ENCODE measurements at places on chromosomes 1 and 21.

DNA sequence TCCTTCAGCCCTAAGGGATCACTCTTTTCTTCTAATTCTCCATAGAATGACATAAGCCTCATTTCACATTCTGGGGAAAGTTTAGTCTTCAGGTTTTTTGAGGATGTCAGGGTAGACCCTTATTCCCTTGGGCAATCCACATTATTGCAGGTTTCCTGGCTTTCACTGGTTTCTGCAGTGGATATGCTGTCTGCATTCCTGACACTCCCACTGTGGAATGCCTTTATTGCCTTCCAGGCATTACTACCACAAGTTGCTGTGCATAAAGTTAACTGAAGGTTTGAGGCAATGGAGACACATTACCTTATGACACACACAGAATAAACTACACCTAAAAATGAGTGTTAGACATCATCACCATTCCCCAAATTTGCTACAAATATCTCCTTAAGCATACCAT, 12.7 kb downstream of the FASLG start:
- no peak for DNase-seq

- DNase-seq, result no peak
Observed at GRCh38 chr1:152182944-152183361, 23.9 kb upstream of the RPTN start.

DNA sequence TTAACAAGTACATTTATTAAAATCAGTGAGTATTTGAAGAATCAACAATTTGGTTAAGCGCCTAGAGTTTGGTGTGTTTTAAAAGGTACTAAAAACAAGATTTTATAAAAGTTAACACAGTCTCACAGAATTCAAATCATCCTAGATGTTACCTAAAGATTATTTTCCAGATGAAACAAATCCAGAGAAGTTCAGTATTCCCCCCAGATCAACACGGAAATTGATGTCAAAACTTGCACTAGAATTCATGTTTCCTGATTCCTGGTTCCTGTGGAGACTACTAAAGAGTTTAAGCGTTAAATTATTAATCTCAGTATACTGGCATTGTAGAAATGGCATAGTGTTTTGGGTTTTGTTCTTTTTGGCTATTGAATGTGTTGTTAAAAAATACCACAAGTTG, 1.4 kb downstream of the PTBP2 start:
- DNase-seq, result no peak

GRCh38 chr1:22437573-22437972, 14.1 kb upstream of the ZBTB40 start:
- no peak for DNase-seq

DNA sequence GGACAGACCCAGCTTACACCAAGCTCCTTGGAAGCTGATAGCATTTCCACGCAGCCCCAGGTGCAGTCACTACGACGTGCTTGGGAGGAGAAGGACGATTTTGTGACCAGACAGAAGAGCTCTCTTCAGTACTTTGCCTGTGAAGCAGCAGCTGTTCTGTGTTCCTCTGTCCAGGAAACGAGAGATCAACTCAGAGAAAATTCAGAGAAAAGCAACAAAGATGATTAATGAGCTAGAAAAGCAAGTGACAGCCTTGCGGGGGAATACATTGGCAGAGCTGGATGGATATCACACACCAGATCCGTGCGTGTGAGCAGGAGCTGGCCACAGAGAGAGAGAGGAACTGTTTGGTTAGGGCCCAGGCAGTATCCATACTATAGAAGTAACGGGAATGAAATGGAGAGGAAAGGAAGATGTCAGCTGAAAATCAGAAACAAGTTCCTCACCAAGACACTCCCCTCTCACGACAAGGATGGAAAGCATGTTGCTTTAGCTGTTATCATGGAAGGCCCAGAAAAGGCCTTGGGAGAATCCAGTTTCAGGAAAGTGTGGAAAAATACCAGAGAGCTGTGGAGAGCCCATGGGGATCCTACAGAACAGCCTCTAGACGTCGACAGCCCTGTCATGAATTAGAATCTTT, 106.2 kb downstream of the TOMM20 start:
- DNase-seq, result no peak

- no peak for DNase-seq
Observed at GRCh38 chr1:33334081-33334552, 13.2 kb upstream of the A3GALT2 start.

DNA sequence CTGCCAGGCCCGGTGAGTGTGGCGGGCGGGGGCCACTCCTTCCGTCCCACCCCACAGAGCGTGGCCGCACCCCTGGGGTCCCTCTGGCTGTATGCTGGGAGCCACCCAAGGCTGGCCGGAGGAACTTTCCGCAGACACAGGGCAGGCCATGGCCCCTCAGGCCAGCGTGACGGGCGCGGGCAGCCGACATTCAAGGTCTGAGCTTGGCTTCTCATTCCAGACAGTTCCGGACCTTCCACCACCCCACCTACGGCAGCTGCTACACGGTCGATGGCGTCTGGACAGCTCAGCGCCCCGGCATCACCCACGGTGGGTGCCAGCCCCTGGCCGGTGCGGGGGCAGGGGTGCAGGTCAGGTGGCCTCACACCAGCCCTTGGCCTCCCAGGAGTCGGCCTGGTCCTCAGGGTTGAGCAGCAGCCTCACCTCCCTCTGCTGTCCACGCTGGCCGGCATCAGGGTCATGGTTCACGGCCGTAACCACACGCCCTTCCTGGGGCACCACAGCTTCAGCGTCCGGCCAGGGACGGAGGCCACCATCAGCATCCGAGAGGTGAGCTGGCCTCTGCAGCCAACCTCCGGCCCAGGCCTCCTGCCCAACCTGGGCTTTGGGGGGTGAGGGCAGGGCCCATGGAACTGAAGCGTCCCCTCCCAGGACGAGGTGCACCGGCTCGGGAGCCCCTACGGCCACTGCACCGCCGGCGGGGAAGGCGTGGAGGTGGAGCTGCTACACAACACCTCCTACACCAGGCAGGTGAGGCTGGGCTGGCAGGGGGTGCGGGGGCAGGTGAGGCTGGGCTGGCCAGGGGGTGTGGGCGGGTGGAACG, 7.3 kb downstream of the SCNN1D start:
- no peak for DNase-seq

GRCh38 chr1:45009296-45009865, 1.7 kb downstream of the HECTD3 start:
- no peak for DNase-seq

GRCh38 chr1:100642826-100643225, 76.7 kb upstream of the VCAM1 start:
- no peak for DNase-seq

DNA sequence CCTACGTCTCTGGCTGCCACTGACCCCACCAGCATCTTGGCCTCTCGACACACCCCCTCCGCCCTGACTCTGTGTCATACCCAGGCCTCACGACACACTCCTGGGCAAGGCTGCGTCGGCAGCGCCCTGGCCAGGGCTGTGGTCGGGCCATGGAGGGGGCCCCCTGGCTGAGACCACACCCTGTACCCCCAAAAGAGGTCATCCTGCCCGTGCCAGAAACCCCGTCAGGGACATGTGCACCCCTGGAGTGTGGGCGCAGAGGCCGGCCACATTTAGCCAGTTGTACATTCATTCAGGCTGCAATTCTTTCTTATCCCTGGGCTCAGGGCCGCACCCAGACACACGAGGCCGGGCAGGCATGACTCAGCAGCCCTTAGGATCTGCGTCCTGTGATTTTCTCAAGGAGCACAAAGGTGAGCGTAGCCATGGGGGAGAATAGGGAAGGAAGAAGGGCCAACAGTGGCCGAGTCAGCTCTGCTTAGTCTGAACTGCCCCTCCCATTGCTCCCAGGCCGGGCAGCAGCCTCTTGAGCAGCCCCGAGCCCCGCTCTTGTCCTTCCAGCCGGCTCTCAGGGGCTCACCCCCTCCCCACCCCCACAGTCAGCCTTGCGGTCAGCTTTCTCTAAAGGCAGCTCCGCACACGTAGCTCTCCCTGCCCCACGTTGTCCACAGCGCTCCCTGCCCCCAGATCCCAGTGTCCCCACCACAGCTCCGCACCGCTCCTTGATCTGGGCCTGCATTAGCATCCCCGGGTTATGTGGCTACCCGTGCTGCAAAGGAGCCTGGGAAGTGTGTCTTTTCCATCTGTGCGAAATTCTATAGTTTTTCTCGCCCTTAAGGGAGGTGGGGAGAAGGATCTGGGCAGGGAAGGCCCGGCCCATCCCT, 7.9 kb downstream of the CSTB start:
- DNase-seq, result no peak

GRCh38 chr1:220751111-220751510, 3.0 kb downstream of the MTARC2 start:
- DNase-seq, result no peak

DNA sequence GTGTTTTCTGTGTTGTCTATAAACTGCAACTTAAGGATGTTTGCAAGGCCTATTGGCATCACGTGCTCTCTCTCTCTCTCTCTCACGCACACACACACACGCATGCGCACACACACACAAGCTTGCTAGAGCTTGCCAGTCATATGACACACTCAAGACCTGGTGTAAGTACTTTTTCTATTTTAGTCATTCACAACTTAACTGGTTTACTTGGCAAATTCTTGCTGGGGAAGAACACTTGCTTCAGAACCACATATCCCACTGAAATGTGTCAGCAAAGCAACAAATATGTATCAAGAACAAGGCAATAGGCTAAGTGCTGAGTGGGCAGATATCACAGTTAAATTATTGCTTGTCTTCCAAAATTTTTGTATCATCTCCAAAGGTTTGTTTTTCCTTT, 107.8 kb downstream of the DISC1 start:
- DNase-seq, result no peak

DNA sequence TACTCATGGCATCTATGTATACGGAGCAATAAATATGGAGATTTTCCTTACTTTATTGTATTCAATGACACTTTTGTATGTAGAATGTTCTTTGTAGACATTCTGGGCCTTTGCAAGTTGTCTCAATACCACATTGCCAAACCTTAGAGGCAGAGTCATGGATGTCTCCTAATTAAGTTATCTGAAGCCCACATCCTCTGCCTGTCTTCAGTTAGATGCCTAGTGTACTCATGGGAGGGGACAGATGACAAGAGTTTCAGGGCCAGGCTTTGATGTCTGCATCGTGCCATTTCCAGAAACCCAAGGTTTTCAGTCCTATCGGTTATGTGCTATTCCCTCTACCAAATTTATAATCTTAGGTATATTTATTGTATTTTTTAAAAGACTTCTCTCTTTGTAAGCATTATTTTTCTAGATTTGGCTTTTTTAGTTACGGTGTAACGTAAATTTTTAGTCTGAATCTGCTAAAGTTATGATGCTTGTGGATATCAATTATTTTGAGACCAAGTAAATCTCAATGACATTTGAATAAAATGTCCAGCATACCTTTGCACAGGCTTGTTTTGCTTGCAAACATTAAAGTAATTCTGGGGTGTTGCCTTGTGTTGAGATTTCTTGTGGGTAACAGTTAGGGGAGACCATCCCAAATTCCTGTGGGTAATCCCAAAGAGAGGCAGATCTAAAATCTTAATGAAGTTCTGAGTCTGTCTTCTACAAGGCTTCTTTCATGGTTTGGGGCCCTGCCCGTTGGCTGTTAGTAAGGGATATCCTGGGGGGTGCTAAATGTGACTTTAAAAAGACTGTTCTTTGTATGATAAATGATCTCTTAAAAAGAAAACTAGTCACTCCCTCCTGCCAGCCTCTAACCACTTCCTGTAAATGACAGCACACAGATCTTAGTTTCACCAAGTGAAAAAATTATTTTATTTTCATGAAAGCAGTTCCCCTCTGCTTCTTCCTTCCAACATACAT, 8.0 kb upstream of the MACF1 start:
- no peak for DNase-seq

GRCh38 chr1:25566730-25567341, 23.4 kb downstream of the LDLRAP1 start:
- no peak for DNase-seq

DNA sequence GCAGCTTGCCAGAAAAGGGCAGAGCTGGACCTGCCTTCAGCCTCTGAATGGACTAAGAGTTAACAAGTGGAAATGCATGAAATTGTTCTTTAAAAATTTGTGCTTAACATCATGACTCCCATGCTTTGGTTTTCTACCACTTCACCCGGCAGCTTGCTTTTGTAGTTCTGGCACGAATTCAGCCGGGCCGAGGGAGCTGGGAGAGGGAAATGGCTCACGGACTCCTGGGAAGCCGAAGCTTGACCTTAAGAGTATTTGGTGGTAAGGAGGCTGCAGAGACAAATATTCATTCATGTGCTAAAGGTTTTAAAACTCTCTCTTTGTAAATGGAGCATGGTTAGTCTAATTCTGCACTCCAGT, 17.2 kb upstream of the GFI1 start:
- DNase-seq, result no peak

DNA sequence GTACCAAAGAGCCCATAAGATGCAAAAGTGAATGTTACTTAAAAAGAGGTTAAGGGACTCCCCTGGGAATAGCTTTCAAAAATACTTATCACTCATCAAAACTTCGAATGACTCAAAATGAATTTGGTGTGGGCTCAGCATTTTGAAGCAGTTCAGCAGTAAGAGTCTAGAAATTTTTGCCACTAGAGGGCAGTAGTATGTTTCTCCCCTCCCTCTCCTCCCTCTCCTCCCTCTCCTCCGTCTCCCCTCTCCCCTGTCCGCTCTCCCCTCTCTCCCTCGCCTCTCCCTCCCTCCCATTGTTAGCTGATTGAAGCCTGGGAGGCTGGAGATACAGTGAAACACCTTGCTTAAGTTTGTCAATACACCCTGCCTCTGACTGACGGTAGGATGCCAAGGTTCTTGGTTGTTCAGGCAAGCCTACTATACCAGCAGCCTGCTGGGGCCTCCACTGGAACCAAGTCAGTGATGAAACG, 70.8 kb upstream of the TENT5C start:
- no peak for DNase-seq

DNA sequence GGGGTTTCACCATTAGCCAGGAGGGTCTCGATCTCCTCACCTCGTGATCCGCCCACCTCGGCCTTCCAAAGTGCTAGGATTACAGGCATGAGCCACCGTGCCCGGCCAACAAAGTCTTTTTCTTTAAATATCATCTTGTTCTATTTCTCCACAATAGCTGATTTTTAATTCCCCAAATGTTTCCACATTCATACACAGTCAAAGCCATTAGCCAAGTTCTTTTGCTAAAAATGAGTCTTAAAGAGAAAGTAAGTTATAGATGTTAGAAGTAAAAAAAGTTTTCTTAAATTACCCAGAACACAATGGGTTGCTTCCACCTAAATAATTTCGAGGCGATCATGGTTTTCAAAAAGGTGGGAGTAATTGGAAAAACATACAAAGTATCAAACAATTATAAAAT, 30.6 kb downstream of the C2CD2 start:
- DNase-seq, result no peak

DNA sequence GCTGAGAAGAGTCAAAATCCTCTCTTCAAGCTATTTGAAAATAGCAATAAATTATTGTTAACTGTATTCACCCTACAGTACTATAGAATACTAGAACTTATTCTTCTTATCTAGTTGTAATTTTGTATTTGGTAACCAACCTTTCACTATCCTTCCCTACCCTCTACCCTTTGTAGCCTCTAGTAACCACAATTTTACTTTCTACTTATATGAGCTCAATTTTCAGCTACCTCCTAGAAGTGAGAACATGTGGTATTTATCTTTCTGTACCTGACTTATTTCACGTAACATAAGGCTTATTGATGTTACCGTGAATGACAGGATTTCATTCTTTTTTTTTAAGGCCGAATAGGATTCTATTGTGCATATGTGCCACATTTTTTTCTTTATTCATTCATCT, 30.0 kb downstream of the ZC3H11B start:
- no peak for DNase-seq

Data from stimulated activated CD8-positive, alpha-beta memory T cell treated with anti-CD3 and anti-CD28 coated beads, Interleukin-7, amount 100 ng/mL, for 1 hour (primary cell).